NCI-H446 (cell line): ENCODE measurements at places on chromosomes 6 and 20.

- DNase-seq: no peak
These were observed 472.1 kb upstream of the MARCKS start for GRCh38 chr6:113385020-113385431.

- DNase-seq: no peak
These were observed 30.5 kb downstream of the QRSL1 start for GRCh38 chr6:106659859-106660258.

DNA sequence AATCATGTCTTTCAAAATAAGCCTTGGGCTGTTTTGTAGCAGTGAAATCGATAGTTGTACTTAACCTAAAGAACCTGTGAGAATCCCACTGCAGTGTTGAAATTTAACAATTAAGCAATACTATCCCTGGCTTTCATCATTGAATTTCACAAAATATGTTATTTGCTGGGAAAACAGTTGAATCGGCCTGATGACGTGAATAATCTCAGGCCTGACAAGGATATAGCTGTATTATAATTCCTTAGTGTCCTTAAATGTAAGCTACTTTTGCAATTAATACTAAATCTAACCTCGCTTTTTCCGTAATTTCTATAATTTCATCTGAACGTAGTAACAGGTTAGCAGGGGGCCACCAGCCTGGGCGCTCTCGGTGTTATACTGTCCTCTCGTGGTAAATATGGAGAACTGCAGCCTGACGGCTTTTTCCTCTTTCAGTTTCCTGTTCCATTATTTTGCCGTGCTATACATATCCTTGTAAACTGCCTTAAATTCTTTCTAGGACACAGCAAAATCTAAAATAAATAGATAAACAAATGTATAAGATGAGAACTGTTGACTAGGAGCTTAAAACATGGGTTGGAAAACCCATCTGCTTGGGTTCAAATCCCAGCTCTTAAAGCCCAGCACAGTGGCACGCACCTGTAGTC is 24.0 kb downstream of the MTFR2 start:
- no peak for DNase-seq

GRCh38 chr6:90109141-90109540 is 187.5 kb downstream of the BACH2 start:
- no peak for DNase-seq

DNA sequence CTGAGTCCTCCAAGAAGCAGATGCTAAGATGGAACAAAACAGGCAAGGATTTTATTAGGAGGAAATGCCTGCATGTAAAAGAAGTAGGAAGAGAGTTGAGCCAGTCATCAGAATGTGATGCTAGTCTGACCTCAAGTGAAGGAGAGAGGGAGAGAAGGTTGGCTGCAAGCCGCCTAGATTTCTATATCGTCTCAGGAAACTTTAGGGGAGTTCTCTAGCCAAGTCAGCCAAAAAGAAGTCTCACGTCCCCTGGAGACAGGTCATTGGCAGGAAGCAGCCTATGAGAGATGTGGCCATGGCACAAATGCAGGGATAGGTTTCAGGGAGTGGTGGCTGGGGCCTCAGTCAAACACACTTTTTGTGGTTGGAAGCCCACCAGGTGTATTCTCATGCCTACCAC is 378.0 kb downstream of the CD109 start:
- DNase-seq: no peak

- no peak for DNase-seq
These were observed 775 bp upstream of the NRSN2 start for GRCh38 chr20:346033-346639.

- DNase-seq: peak; percentile 3
These were observed 51.7 kb downstream of the CHMP4B start for GRCh38 chr20:33862709-33863403.

- no peak for DNase-seq
These were observed 220.7 kb upstream of the DEFB112 start for GRCh38 chr6:50270415-50270814.

GRCh38 chr6:164344801-164345291 is 930.3 kb downstream of the QKI start:
- no peak for DNase-seq

DNA sequence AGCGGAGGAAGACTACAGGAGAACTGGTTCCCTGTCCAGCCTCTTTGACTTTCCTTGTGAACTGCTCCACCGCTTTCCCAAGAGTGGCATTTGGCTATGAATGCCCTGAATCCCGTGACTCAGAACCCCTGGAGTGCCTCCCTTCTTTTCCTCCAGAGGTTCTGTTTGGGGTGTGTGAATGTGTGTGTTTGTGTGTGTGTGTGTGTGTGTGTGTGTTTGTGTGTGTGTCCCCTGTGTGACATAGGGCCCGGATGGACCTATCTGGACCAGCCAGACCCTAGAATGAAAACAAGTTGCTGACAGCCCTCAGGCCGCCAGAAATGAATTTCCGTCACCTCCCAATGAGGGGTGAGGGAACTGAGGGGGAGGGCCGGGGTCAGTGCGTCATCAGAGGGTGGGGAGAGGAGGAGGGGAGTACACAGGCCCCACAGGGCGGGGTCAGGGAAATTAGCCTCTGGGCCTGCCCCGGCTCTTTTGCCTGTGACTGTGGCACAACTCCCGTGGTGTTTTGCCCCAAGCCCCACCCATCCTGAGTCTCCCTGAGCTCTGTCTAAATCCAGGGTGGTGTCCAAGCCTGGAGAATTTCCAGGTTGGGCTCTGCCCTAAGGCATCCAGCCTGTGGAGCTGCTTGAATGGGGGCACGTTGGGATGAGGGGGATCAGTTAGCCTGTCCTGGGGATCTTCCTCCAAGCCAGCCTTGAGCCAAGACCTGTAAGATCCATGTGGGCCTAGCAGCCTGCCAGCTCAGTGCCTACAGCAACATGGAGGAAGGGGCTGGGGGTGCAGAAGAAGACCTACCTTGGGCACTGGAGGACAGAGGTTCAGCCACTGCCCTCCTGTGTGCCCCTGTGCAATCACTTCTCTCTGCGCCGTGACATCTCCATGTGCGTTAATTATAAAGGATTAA is 15.2 kb upstream of the MRPS18A start:
- no peak for DNase-seq

GRCh38 chr20:9349249-9349648 is 165.1 kb upstream of the LAMP5 start:
- DNase-seq: no peak
